ENCODE measurements at places on chromosomes 4 and X. TPM values are rescaled to one million over a fixed set of nuclear protein-coding genes. Genes with fewer than 3 reads are reported as not detected.
A peak's percentile ranks its signal among the peaks of the same experiment; 100 is the strongest.

DNA sequence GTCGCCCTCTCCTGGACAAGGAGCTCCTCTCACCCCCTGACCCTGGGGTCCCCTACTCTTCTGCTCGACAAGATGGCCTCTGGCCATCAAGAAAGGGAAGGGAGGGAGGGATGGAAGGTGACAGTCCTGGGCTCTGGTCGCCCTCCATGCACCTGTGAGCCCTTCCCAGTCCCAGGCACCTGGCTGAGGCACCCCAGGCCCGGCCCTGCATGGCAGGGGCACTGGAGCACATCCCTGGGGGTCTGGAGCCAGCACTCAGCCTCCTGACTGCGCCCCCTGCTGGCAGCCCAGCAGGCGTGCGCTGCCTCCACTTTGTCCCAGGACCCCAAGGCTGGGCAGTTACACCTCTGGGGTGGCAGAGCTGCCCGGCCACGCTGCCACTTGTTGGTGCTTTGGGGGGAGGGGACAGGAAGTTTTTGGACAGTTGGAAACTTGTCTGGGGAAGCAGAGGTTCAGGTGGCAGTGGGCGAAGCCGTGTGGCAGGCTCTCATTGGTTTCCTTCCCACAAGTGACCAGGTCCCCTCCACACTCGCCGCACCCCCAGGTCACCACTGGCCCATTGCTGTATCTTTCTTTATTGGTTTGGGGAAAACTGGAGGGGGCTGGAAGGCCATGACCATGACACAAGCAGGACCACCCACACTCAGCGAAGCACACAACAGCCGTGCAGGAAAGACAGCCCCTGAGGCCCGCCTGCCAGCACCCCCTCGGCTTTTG, 4.3 kb downstream of the PNCK start:
- DNase-seq = no peak

DNA sequence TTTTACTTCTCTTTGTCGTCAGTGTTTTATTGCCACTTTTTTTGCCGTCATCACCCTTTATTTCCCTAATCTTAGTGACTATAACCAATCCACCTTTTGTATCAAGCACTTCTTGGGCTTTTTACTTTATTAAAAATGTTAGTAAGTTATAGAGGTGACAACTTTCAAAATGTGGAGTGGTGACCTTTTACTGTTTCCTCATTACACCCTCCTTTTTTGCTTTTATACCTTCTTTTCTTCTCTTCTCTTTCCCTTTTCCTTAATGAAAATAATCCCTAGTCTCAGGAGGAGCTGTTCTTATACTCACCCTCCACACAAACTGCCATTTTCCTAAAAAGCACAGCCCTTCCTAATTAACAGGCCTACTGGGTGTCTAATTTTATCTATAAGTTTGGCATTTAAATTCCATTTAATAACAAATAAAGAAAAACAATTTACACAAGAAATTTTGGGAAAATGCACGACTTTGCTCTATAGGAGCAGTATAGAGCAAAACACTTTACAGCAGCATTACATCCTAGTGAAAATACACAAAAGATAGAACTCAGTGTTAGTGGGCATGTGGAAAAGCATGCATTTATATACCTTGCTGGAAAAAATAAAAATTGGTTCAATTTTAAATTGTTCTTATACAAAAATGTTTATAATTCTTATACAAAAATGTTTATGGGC, 27.3 kb downstream of the BBS12 start:
- DNase-seq = no peak

DNA sequence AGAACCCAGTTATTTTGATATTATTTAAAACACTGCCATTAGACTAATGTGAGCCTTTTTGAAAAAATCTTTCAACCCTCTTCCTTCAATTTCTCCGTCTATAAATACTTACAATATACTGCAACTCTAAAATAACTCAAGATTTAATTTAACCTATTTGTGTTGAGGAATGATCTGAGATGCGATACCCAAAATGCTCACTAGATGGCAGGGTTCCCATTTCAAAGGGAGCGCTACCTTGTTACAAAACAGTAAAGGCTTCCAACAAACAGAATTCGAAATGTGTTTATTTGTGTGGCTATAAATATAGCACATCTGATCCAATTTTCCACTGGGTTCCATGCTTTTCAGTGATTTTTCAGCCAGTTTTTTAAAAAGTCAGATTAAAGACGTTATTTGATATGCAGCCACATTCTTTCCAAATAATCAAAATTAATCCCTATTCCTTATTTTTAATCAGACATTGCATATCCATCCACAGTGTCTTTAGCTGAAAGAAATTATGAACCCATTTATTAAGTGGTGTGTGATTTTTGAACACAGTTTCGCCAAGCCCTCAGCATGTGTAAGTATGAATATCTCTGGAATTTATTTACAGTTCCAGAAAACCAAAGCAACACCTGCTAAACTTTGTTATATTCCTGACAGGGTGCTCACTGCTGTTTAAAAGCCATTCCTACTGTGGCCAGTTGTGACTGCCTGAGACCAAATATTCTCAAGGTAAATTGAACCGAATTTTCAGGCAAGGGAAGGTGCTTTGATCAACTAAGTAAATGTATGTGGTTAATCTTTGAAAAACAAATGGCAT, 668.0 kb upstream of the LCORL start:
- DNase-seq = peak; percentile 66

KCNIP4 gene
- polyA plus RNA-seq = 0.97 TPM

GRCh38 chrX:102599951-102600579, 750 bp downstream of the ARMCX5 start:
- peak; percentile 1 for DNase-seq

CLCN5 gene
- 87.5 TPM for polyA plus RNA-seq

DNA sequence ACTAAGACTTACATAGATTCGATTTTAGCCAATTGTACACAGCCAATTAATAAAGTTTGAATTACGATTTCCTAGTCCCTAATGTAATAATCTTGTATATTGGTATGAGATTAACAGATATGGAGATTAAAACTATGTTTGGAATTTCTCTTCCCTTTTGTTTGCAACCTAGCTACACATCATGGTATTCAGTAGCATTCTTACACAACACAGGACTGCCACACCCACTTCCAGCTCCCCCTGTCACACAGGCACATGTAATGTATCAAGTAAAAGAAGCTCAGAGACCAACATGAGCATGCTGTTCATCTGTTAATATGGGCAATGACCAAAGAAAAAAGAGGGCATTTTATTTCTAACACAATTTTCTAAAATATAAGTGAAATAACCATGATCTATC, 12.8 kb downstream of the SLC6A14 start:
- no peak for DNase-seq

GRCh38 chr4:122661176-122662160, 40.6 kb upstream of the IL21 start:
- no peak for DNase-seq

DNA sequence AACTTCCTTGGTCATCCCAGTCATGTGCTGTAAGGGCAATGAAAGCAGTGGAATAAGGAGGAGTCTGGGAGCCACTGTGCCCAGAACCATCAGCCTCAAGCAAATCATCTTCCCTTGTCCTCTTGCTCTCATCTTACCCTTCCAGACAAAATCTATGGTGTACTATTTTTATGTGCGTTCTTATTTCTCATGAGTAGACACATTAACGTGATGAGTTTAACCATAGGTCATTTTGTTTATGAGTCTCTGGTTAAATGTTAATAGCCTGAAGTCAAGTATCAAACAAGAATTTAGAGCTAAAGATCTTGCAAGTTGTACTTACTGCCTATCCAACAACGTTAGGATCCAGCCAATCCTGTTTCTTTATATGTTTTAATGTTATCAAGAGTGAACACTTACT, 495.3 kb downstream of the SPRY1 start:
- no peak for DNase-seq

HSFX1 gene
- 2.6 TPM for polyA plus RNA-seq

- no peak for DNase-seq
Observed at GRCh38 chr4:32117693-32118092, 1397.5 kb downstream of the PCDH7 start.

DNA sequence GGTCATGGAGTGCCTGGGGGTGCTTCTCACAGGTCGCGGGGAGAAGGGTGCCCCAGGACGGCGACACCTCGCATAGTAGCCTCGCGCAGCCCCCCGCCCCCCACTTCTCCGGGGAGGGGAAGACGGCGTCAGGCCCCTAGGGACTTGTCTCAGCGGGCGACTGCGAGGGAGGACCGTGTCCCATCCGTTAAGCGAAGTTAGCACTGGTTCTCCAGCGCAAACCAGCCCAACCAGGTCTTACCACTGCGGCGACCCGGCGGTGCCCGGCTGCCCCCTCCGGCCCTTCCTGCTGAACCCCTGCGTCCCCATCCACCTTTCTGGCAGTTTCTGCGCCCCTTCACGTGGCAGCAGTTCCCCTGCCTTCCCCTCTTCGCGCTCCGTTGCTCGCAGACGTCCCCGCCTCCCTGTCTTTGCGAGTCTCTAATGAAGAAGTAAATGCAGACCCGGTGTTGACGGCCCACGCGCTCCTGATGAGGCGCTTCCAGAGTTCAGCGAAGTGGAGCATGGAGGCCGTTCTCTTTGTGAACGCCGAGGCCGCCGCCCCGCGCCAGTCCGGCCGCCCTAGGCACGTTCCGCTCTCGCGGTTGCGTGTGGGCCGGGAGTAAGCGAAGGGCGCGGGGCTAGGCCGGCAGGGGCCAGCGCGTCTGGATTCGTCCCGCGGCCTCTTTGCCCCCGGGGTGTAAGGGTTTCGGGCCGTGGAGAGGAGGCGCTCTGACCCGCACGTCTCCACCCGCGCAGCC, 3.0 kb downstream of the SLIT2 start:
- no peak for DNase-seq

DNASE1L1 gene
- 48.6 TPM for polyA plus RNA-seq

SYP gene
- 1.0 TPM for polyA plus RNA-seq

NOCT gene
- 3.7 TPM for polyA plus RNA-seq

ASB12 gene
- 33.8 TPM for polyA plus RNA-seq

- no peak for DNase-seq
Observed at GRCh38 chr4:159103384-159103990, 608 bp downstream of the RAPGEF2 start.

- no peak for DNase-seq
Observed at GRCh38 chrX:118480172-118480571, 15.4 kb upstream of the DOCK11 start.

- DNase-seq = no peak
Observed at GRCh38 chr4:75229806-75230570, 284.2 kb downstream of the RCHY1 start.

GPR173 gene
- 9.8 TPM for polyA plus RNA-seq

DNA sequence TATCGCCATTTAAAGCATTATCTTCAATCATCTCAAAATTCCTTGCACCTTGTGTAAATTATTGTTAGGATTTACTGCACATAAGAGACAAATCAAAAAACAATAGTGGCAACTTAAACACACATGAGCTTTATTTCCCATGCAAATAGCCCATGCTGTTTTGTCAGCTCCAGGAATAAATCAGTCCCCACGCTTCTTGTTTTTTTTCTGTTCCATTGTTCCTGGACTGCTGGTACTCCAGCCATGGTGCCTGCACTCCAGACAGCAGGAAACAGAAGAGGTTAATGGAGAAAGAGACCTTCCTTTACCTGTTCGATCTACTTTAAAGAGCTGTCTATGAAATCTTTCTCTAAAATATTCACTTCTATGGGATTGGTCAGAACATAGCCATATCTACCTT, 1515.7 kb upstream of the TENM3 start:
- no peak for DNase-seq

GRCh38 chrX:129679901-129680300, 25.1 kb upstream of the APLN start:
- no peak for DNase-seq

- DNase-seq = no peak
Observed at GRCh38 chr4:143281507-143282190, 55.0 kb upstream of the GAB1 start.

- DNase-seq = no peak
Observed at GRCh38 chr4:42151568-42152506, 618 bp downstream of the BEND4 start.

RAB40AL gene
- polyA plus RNA-seq = not detected

GAGE13 gene
- not detected for polyA plus RNA-seq

GYPB gene
- 2.5 TPM for polyA plus RNA-seq

DNA sequence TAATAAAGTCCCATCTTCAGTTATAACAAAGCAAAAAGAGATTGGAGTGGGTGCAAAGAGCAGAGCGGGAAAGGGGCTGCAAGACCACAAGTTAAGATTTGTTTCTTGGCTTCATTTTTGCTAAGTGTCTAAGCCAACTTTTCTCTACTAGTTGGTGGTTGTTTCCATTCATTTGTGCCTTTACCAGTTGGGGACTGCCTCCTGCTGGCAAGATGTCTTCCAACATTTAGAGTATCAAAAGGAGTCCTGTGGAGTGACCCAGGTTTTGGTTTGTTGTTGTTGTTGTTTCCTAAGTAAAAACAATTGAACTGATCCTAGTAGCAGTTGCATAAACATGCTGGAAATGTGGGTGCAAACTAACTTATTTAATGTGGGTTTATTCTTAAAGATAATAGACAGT, 121.1 kb downstream of the SPATA18 start:
- no peak for DNase-seq

DNA sequence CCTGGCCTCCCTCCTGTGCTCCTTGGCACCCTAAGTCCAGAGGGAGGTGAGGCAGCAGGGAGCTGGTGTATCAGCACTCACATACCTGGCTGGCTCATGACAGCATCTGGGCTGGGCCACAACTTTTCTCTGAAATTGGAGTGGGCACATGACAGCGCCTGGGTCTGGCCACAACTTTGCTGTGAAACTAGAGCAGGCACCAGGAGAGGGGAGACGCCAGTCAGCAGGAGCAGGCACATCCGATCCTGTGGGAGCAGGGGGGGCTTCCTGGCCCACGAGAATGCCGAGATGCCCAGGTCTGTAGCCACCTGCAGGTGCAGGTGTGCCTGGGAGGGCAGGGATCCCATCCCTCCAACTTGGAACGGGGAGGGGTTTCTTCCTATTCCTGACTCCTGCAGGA, 69.7 kb upstream of the PPP3CA start:
- no peak for DNase-seq

DNA sequence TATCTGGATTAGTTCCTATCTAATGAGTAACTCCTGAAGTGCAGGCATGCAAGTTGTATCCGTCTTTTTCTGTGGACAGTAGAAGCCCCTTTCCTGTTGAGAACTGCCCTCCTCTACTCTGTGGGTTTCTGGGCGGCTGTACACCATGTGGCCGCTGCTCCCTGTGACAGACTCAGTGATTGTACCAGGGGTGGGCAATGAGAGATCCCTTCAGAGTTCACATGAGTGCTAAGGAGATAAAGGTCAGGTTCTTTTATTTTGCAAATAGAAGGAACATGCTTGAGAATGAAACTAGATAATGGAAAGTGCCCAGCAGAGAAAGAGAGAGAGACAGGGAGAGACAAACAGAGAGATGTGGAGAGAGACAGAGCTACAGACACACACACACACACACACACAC, 76.4 kb upstream of the TAPT1 start:
- no peak for DNase-seq

DNA sequence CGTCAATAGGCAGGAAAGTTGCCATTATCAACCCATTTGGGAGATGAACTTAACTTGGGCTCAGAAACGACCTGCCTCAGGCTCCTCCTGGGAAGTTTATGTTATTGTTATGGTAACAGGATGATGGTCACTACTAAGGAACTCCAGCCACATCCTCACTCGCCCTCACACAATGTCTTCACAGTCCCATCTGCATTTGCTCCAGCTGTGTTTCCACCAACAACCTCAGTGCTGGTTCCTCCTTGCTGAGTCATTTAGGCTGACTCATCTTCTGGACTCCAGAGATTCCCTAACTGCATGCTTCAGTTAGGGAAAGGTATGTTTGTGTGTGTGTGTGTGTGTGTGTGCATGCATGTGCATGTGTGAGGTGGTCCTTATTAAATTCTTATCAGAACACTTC, 293.4 kb upstream of the BOD1L1 start:
- DNase-seq = peak; percentile 83

GRCh38 chrX:149365061-149365460, 140.0 kb downstream of the IDS start:
- DNase-seq = no peak

All from forelimb muscle (tissue), 1 donor.